ENCODE measurements at places on chromosomes 2 and 18.

DNA sequence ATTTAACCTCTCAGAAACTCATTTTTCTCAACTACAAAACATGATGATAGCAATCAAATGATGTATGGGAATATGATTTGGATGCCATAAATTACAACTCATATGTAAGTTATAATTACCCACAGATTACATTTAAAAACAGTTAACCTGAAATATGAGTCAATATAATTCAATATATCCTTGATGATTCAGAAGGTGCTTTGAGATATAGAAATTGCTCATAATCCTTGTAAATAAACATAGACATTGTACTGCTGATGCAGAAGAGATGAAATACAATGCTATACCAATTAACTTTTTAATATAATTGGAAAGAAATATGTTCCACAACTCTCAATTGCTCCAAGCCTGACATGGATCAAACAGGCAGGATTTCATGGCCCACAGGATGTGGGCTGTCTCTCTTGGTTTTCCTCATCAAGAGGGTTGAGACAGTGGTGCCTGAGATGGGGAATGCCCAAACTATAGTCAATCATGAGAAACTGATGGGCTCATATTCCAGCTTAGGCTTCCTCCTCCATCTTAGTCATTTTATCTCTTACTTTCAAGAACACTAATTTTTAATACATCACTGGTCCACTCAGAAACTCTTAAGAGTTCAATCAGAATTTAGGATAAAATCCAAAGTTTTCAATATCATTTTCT is 49.4 kb downstream of the NCKAP5 start:
- no peak for DNase-seq

GRCh38 chr18:79095216-79095615 is 26.0 kb downstream of the ATP9B start:
- no peak for DNase-seq

GRCh38 chr2:161136696-161137324 is 23.4 kb upstream of the TANK start:
- peak; percentile 29 for DNase-seq

DNA sequence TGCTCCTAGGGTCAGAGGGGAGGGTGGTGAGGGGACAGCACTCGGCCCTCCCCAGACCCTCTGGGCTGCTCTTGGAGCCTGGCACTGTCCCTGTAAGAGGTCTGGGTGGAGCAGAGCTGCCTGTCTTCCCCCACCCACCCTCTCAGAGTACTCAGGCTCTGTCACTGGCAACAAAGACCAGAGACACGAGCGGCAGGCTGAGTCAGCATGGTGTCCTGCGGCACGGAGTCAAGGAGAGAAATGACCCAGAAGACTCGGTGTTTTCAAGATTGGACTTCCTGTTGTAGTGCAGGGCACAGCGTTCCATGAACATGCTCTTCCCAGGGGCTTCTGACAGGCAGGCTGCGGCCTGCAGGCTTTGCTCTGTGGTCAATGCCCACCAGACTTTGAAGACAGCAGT is 19.9 kb downstream of the SIGLEC15 start:
- DNase-seq: no peak

DNA sequence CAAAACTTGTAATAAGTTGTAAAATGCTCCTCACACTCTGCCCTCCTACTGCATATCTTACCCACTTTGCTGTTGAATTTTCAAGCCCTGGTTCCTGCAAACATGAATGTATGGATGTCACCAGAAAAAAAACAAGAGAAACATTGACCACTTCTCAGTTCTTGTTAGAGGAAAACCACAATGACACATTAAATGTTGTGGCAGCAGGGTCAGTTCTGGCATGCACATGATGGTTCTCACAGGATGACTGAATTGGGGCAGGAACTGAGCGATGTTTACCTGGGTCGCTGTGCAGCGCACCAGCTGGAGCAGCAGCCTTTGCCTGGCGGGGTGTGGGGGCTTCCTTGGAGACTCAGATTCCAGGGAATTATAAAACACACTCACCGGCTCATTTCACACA is 14.0 kb upstream of the PRKCE start:
- no peak for DNase-seq

DNA sequence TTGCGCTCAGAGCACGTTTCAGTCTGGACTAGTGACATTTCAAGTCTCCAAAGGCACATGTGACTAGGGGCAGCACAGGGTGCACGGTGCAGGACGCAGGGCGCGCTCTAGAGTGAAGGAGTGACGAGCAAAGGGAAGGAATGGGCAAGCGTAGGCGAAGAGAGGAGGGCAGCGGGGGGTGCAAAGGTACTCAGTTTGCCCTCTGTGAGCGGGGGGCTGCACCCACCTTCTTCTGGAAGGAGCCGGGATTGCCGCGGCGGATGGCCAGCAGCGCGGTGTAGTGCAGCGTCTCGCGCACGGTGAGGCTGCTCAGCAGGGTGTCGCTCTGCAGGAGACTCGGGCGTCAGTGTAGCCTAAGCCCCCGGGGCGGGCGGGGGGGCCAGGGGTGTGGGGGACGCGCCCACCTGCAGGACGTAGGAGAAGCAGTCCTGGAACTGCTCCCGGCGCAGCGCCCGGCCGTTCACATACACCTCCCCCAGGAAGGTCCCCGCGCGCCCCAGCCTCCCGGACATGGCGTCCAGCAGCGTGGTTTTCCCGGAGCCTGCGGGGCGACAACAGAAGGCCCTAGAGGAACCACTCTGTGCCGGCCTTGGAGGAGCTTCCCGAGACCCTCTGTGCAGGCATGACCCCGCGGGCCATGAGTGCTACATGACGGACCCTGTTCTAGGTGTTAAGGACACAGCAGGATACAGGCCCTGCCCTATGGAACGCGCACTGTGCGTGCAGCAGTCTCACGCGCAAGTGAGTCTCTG is 6.9 kb downstream of the ABCG5 start:
- no peak for DNase-seq

- DNase-seq: no peak
Measured at GRCh38 chr2:171266102-171266501, 105.4 kb upstream of the TLK1 start.

DNA sequence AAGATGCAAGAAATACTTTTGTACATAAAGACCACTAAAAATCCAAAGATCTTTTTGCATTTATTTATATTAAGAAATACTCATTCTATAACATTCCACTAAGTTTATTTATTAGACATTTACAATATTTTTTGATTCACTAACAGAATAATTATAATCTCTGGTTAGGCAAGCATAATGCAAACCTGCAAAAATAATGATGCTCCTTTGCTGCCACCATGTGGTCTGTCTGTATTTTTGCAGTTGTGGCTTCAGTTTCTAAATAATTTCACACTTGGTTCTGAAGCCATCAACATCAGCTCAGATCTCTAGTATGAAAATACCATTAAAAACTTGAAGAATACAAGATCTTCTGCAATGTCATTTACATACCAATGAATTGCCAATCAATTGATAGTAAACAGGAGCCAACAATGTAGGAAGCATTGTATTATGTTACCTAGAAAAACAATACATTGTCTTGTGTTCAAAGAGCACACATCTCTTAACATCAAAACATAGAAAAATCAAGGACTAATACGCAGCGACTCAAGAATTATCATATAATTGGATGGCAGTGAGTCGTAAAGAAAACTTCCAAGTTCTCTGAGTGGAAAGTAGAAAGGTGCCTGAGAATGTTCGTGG is 28.8 kb upstream of the WDR75 start:
- peak; percentile 54 for DNase-seq
